ENCODE measurements at places on chromosomes 11 and 22. TPM values are rescaled to one million over a fixed set of nuclear protein-coding genes. Genes with fewer than 3 reads are reported as not detected.

DNA sequence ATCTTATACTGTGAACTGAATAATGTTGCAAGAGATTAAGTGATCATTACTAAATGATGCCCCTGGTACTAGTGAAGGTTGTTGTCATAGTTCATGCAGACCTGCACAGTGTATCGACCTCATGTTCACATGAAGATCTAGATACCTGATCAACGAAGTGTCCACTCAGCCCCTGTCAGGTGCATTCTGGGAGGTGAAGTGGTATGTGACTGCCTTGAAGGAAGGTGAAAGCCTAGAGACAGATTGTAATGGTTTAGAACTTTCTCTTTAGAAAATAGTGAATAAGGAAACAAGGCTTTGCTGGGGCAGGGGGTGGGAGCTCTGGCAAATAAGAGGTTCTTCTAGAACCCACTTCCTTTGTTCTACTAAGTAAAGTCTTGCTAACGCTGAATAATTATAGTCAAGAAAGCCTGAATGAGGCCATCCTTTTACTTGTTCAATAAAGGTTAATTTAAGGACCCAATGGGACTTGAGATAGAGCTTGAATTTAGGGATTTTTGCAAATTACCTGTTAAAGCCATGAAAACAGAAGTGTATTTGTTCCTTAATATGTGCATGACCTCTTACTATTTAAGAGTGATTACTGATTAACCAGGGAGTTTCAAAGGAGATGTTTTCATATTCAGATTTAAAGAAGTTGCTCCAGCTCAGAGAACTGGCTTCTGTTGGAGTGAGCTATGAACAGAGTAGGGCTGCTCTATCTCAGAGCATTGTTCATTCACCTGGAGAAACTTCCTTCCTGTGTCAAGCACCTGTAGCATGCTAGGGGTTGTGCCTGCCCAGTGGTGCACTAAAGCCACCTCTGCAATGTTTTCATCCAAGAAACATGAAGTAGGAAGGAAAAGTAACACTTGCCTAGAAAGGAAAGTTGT is 45.3 kb downstream of the C22orf31 start:
- no peak for DNase-seq

GRCh38 chr11:62241095-62241494 is 944 bp upstream of the SCGB1D2 start:
- DNase-seq, result no peak

- no peak for DNase-seq
Observed at GRCh38 chr11:86702220-86702983, 30.0 kb upstream of the ME3 start.

DNA sequence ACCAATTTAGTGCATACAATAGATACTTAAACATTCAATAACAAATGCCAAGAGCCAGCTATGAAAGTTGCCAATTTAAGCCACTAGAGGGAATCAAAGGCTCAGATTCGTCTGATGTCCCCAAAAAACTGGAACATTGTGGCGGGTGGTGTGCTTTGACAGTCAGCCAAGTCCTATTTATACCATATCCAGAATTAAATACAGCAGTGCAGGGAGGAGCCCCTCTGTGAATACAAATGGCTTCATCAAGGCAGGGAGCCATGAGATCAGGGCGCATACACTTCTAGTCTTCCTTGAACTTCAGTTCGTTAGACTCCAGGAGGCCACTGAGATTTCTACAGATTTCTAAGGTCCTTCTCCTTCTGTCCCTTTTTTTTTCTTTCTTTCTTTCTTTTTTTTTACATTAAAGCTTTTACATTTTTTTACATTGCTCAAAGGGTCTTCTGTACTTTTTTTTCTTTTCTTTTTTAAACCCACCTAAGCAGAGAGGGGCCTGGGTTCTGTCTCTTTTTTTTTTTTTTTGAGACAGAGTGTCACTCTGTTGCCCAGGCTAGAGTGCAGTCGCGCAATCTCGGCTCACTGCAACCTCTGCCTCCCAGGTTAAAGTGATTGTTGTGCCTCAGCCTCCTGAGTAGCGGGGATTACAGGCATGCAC is 41.5 kb upstream of the HSPA8 start:
- peak; percentile 42 for DNase-seq

DNA sequence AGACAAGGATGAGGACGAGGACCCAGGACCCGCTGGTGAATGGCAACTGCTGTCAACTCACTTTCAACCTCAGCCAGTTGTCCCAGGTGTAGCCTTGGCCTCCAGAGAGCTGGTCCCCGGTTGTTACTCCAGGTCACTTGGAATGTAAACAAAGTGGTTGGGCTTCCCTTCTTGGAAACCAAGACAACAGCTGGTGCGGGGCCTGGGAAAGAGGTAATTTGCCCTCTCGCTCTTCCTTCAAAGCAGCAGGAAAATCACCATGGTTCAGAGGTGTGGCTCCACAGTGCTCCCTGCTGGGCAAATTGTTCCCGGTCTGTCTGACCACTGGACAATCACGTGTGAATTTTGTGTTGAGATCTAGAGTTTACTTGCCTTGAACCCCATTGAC is 15.0 kb downstream of the SLC1A2 start:
- DNase-seq, result peak; percentile 38

DNA sequence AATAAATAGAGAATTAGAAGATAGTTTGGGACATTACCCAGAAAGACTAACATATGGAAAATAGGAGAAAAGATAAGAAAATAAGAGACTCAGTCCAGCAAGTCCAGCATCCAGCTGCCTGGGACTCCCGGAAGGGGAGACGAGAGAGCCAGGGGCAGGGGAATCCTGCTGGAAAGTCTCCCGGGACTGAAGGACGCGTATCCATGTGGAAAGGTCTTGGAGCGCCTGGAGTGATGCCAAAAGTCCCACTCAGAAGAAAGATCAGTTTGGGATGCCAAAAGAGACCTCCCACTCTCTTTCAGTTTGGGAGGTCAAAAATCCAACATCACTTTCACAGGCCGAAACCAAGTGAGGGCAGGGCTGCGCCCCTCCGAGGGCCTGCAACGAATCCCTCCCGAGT is 30.7 kb downstream of the LRFN4 start:
- DNase-seq, result no peak

DNA sequence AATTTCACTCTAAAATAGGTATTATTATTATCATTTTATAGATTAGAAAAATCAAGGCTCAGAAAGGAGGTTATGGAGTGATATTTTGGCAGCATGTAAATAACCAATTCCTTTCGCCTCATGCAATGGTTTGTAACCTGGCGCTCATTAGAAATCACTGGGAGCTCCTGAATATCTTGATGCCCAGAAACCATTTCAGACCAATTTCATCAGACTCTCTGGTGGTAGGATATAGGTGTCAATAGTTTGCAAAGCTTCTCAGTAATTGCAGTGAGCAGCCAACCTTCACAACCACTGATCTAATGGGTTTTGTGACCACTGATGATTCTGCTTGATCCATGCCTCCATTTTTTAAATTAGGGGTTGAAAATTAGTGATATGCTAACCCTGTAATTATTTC is 57.8 kb upstream of the ZC3H12C start:
- DNase-seq, result no peak

DNA sequence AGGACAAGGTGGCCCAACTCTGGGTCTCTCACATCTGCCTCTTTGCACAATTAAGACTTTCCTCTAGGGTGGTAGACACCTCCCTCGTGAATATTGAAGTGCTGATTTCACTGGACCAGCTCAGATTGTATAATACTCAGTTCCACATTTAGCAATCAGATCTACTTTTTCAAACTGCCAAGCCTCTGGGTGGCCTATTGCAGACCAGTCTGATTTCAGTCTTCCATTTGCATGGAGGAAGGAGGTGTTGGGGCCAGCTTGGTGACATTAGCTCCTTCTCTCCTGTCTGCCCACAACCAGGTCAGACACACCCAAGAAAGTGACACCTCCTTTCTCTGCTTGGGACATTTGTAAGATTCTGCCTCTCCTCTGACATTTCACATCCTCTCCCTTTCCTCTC is 78.2 kb downstream of the PPFIBP2 start:
- no peak for DNase-seq

GRCh38 chr11:62353841-62354240 is 16.6 kb downstream of the ASRGL1 start:
- DNase-seq, result no peak

- no peak for DNase-seq
Observed at GRCh38 chr11:1082346-1082727, 7.7 kb downstream of the MUC2 start.

- no peak for DNase-seq
Observed at GRCh38 chr11:36062796-36063365, 119.0 kb downstream of the LDLRAD3 start.

DNA sequence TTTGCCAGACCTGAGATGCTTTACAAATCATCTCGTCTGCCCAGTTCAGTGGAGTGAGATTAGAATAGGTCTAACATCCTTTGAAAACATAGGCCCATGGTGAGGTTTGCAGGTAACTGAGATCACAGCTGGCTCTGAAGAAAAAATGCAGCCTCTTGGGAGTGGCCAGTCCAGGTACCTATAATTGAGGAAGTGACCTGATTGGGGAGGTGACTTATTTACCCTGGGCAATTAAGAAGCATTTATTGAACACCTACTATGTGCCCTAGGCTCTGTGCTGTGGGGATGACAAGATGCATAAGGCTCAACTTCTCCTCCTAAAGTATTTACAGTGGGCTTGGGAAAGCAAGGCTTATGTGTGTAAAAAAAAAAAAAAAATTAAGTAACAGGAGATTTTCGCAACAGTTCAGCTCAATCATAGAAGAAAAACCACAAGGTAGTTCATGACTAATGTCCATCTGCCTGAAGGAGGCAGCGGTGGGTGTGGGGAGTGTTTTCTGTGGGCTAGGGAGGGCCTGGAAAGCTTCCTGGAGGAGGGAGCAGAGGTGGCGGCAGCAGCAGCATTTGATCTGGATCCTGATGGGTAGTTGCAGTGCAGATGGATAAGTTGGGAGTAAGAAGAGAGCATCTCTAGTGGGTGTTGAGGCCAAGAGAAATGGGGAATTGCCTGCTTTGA is 16.1 kb downstream of the MICAL2 start:
- DNase-seq, result no peak

DNA sequence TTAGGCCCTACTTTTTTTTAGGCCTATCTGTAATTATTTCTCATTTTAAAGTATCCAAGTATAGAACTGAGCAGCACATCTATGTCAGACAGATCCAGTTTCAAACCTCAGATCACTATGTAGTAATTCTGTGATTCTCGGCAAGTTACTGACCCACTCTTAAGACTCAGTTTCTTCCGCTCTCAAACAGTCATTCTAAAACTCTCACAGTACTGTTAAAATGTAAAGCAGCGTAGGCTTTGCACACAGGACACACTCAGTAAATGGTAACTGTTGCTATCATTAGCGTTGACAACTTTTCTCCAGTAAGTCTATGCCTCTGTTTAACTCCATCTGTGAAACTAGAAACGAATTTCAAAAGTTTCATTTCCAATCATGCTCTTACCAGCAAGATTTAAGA is 277.1 kb downstream of the TTC28 start:
- no peak for DNase-seq

GRCh38 chr11:18490736-18491485 is 35.3 kb downstream of the LDHAL6A start:
- DNase-seq, result no peak

- no peak for DNase-seq
Observed at GRCh38 chr11:75420224-75421034, 12.6 kb downstream of the KLHL35 start.

Gene FREY1
- not detected for total RNA-seq

Gene MMP10
- not detected for total RNA-seq

Gene FGF3
- total RNA-seq, result not detected

Gene MS4A6E
- total RNA-seq, result not detected

Gene LMO2
- 26.8 TPM for total RNA-seq

Gene CD59
- 880 TPM for total RNA-seq

Gene FAM227A
- total RNA-seq, result 5.1 TPM

Measured in mucosa of gallbladder (tissue), 1 donor.